ENCODE measurements at places on chromosomes 3 and 15.

- no peak for DNase-seq
Observed at GRCh38 chr3:87435926-87436620, 159.7 kb upstream of the POU1F1 start.

GRCh38 chr3:5330152-5330810 is 142.8 kb downstream of the EDEM1 start:
- DNase-seq = no peak

DNA sequence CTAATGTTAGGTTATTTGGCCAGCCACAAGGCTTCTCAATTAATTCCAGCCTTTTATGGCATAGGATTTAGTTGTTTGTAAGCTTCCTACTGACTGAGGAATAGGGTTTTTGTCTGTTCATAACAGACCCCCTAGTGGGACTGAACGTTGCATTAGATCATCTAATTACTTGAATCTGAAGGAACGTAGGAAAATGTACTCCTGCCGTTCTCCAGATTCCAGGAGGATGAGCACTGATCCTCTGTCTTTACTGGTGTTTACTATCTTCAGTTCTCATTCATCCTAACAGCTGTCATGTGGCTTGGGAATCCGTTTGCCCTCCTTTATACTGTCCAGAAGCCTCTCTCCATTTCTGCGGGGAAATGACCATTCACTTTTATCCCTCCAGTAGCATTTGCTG is 52.7 kb downstream of the RAD54L2 start:
- no peak for DNase-seq

DNA sequence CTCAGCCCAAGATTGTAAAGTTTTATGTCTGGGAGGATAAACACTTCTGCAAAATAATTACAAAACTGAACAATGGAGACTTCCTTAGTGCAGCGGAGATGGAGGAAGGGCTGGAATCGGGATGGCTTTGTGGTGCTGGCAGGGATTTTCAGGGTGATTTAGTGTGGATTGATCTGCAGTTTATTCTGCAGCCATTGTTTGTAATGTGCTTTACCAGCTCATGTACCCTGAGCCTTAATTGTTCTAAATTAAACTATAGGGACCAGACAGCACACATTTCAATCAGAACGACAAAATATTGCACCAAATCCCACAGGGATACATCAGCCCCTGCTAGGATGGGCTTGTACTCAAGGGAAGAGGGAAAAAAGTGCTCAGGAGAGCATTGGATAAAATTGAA is 103.2 kb upstream of the ONECUT1 start:
- DNase-seq = no peak

GRCh38 chr15:82832601-82833361 is 23.4 kb downstream of the WHAMM start:
- DNase-seq = no peak

DNA sequence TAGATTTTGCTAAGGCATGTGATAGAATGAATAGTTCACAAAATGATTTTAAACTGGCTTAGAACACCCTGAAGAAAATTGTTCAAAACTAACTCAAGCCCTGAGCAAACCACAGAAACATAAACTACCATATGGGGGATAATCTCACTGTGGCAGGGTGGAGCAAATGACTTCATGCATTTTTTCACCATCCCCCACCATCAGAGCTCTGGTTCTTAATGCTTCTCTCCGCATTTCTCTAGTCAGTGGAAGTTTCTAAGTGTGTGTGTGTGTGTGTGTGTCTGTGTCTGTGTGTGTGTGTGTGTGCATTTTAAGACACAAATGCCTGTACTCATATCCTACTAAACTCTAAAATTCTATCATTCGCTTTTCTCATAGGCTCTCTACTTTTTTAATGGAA is 107.1 kb upstream of the PHLDB2 start:
- DNase-seq = no peak
